ENCODE measurements at places on chromosomes 7 and 10.

DNA sequence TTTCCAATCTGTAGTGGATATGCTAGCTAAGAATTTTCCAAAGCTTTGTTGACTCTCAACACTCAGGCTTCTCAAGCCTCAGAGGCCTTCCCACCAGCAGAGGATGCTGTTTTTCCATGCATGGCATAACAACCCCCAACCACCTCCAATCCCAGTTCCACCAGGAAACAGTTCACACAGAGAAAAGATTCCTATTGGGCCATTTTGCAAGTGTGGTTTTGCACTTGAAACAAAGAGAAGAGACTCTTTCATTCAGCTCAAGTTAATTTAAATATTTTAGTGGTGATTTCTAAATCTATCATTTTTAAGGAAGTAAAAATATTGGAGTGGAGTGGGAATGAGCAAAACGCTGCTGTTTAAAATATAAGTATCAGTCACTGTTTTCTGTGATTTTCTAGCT is 105.6 kb upstream of the COL1A2 start:
- no peak for DNase-seq

DNA sequence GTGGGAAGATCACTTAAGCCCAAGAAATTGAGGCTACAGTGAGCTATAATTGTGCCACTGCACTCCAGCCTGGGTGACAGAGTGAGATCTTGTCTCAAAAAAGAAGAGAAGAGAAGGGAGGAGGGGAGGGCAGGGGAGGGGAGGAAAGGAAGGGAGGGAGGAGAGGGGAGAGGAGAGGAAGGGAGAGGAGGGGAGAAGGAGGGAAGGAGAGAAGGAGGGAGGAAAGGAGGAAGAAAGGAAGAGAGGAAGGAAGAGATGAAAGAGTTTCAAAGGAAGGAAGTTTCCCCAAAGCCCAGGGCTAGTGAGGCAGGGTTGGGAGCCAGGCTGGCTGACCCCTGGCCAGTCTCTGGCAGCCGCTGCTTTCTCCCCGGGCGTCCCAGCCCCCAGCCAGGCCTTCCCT is 32.6 kb downstream of the EPHB4 start:
- no peak for DNase-seq

- DNase-seq = no peak
Observed at GRCh38 chr7:108723381-108723814, 153.7 kb downstream of the DNAJB9 start.

GRCh38 chr7:95317546-95317945 is 6.8 kb downstream of the PON1 start:
- DNase-seq = no peak

DNA sequence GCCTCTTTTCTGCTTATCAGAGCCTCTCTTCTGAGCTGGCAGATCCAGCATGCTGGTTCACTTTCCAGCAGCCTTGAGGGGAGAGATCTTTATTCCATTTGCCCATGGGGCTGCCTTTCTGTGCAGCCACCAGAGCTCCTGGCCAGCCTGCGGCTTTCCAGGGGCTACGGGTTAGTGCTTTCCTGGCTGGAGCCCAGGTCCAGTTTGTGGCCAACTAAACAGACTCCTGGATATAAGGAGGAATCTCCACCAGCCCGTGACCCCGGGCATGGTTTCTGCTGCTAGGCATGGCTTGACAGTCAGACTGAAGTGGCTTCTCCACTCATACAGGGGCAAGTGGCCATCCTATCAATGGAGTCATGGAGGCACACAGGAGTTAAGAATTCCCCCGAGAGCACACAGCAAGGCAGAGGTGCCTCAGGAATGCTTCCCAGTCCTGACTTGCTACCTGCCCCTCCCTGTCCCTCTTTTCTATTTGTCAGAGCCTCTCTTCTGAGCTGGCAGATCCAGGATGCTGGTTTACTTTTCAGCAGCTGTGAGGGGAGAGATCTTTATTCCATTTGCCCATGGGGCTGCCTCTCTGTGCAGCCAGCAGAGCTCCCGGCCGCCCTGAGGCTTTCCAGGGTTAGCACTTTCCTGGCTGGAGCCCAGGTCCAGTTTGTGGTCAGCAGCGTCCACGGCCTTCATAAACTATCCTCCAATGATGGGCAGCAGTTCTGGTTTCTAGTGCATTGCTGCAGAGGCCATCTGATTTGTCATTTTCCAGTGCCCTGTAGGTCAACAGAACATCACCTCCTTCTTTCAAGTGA is 35.9 kb downstream of the TSPAN15 start:
- no peak for DNase-seq

- no peak for DNase-seq
Observed at GRCh38 chr7:96870934-96871333, 134.4 kb upstream of the DLX6 start.

- DNase-seq = no peak
Observed at GRCh38 chr7:47792521-47793121, 155.6 kb downstream of the PKD1L1 start.

DNA sequence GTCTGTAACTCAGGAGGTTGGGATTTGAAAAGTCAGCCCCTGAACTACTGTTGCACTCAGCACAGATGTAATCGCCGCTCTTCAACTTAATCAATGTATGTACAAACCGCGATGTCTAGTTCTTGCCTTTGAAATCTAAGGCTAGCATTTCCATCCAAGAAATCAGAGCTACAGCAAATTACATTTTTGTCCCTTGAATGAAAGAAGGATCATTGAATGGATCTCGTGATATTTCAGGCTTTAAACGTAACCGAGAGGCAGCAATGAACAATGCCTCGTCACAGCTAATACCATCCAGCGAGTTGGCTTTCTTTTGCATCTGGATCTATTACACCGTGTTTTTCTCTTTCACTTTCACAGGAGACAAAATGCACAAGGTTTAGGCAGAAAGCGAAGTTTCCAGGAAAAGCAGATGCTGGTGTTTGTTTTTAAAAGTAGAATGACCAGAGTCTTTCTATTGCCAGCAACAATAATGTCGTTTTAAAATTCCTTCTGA is 5.5 kb downstream of the SKIDA1 start:
- no peak for DNase-seq

GRCh38 chr7:20479706-20480105 is 135.8 kb upstream of the ABCB5 start:
- no peak for DNase-seq

DNA sequence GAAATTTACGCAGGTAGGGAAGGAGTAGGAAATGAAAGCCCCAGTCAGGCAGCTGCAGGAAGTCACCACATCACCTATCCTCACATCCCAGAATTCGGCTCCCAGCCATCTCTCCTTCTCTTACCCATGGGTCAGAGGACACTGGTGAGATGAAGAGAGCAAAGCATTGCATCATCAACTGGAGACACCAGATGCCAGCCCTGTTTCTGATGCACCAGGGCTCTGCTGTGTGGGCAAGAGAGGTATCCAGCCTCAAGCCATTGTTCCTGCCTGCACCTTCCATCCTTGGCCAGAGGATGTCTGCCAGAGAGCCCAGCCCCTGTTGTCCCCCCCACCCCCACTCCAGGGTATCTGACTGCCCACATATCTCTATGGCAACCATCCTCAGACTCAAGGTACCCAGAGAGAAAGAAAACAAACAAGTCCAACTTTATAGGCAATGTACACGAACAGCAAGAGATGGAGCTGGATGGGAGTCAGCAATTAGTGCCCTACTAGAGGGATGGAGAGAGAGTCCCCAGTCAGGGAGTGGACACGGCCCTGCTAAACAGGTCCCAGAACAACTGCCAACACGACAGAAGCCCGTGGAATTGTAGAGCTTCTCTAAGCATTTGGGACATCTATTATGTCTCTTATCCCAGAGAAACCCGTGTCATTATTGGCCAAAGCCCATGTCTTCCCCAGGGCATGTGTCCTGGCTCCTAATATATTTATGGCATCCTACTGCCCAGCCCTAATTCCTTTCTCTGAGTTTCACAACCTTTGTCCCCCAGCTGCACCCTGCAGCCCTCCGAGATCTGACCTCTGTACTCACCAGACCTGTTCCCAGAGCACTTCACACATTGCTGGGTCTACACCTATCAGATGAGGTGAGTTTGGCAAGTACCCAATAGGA is 2.8 kb downstream of the CAMK2G start:
- no peak for DNase-seq

GRCh38 chr7:101901661-101902491 is 84.5 kb downstream of the CUX1 start:
- no peak for DNase-seq

DNA sequence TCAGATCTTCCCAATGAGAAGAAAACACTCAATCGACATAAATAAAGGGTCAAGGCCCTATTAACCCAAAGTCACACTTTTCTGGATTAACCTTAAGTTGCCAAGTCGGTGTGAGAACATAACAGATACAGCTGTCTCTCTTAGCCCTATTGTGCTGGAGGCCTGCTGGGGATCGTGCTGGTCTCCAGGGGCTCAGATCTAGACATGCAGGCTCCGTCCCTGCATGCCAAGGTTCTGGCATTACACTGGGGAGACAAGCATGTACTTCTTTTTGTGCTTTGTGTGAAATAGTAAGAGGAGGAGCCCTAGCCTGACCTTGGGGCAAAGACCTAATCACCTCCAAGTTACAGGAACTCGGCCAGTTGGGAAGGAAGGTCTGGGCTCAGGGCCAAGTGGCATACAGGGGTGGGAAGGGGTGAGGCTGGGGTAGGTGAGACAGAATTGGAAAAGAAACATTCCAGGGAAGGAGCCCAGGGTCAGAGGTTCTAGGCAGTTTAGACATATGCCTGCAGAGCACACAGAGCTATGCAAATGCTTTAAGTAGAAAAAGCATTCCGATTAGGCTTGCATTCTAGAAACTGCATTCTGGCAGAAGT is 216.4 kb downstream of the HECW1 start:
- DNase-seq = no peak

- no peak for DNase-seq
Observed at GRCh38 chr7:26434974-26435373, 143.3 kb downstream of the SNX10 start.

- no peak for DNase-seq
Observed at GRCh38 chr10:126397640-126398382, 9.5 kb upstream of the ADAM12 start.

DNA sequence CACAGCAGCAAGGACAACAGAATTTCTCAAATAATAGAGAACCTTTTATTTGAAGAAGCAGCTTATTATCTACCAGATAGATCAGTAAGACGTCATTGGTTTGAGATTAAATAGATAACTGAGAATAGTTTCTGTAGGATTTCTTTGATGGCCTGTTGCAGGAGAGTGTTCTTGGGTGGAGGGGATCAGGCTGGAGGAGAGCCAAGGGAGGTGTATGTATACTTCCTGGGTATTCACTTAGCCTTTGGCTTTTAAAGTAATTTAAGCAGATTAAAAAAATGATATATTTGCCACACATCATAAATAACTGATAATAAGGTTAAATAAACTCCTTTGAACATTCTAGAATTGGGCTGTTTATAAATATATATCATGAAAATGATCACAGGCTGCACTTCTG is 486.1 kb upstream of the IGFBP3 start:
- DNase-seq = no peak

- DNase-seq = no peak
Observed at GRCh38 chr10:44923611-44924010, 12.5 kb downstream of the TMEM72 start.

DNA sequence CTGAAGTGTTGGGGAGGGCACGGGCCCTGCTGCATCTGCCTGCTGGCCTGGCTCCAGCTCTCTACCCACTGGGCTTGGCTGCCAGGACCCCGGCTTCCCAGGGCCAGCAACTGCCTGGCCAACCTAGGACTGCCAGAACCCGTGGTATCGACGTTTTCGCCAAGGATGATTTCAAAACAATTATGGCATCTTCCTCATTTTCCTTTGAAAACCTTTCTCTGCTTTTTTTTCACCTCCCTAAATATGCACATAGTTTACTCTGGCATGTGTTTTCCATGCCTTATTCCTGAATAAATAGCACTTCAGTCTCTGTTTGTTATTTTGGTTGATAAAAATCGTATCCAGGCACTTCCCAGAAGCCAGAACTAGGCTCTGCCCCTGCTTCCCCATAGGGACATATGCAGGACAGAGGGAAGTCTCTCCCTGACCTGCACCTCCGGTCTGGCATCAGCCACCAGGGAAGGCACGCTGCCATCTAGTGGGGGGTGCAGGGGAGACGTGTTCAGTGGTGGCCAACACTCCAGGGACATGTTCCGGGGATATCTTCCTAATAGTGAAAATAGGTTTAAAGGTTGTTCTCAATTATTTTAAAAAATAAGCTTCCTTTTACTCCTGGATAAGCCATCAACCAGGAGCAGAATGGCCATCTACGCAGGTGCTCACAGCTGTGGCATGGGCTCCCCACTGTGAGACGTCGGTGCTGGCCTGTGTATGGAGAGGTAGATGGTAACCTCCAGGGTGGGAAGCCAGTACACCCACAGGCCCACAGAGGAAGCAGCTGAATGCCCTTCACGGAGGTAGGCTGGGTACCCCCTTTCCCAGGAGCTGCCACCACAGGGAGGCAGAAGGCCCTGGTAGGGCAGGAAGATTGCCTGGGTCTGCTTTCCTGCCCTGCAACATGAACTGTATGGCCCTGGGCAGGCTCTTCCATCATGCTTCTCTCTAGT is 30.7 kb upstream of the ANTXRL start:
- no peak for DNase-seq

DNA sequence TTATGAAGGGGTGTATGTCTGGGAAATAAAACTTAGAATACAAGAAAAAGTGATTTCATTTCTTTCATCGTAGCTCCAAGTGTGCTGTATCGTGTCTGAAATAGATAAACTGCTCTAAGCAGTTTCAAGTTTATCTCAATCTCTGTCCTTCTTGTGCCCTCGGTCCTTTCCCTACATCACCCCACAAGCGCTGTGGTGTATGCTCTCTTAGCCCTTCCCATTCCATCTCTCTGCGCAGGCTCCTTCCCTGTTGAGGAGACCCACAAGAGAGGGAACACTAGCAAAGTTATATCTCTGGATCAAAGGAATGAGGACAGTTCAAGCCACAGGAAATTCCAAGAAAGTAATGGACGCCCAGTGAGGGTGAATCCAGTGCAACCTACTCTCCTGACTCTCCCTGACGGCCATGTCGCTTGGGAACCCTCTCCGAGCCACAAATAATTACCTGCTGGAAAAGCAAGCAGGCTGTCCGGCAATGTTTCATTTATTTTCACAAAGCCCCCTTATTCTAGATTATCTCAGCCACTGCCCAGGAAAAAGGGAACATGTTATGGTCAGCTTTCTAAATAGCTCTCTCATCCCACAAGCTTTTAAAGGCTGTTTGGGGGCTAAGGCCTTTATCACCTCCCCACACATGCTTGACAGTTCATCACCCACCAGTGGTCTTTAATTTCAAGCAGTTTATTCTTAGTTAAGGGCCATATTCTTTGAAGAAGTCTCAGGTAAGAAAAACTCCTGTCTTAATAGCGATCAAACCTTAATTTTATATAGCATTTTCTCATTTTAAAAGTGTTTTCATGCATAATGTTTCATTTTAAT is 34.8 kb downstream of the LRRC4 start:
- DNase-seq = no peak

GRCh38 chr10:5014936-5015335 is 11.3 kb upstream of the AKR1C2 start:
- no peak for DNase-seq

- DNase-seq = peak; percentile 21
Observed at GRCh38 chr10:97851341-97852001, 1.8 kb downstream of the GOLGA7B start.

DNA sequence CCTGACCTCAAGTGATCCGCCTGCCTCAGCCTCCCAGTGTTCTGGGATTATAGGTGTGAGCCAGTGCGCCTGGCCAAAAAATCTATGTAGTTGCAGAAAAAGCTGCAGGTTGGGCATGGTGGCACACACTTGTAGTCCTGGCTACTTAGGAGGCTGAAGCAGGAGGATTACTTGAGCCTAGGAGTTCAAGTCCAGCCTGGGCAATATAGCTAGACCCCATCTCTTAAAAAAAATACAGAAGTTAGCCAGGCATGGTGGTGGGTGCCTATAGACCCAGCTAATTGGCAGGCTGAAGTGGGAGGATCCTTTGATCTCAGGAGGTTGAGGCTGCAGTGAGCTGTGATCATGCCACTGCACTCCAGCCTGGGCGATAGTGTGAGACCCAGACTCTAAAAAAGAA is 24.8 kb upstream of the CAMK1D start:
- no peak for DNase-seq

- DNase-seq = no peak
Observed at GRCh38 chr7:30185496-30185895, 50.7 kb downstream of the MTURN start.
